Smooth muscle cell of the pulmonary artery (primary cell): ENCODE measurements at places on chromosomes 7 and 10. TPM values are rescaled to one million over a fixed set of nuclear protein-coding genes. Genes with fewer than 3 reads are reported as not detected.

The CYP51A1 gene
- 135 and 141 TPM in 2 replicates for total RNA-seq

The DPP6 gene
- total RNA-seq, result not detected in 2 replicates

The SLC16A9 gene
- total RNA-seq, result 2.5 and 15.1 TPM in 2 replicates

The SLC13A1 gene
- total RNA-seq, result not detected in 2 replicates

The STEAP2 gene
- 45.2 and 46.2 TPM in 2 replicates for total RNA-seq

The OPN4 gene
- not detected in 2 replicates for total RNA-seq

The GLI3 gene
- 4.1 and 4.8 TPM in 2 replicates for total RNA-seq

The SPRN gene
- 0.39 and 1.6 TPM in 2 replicates for total RNA-seq

The RGS10 gene
- 25.5 and 26.1 TPM in 2 replicates for total RNA-seq

The ARHGEF5 gene
- 2.0 and 2.4 TPM in 2 replicates for total RNA-seq

The MRLN gene
- total RNA-seq, result not detected in 2 replicates
